GM12878 (cell line): ENCODE measurements at places on chromosomes 6 and 20.

GRCh38 chr20:3071610-3072529, at the start of gene OXT:
TSS of gene OXT (plus strand) at chr20:3071620. CDS start at chr20:3071656, 36 bp downstream.
- no peak for DNase-seq

GRCh38 chr6:155389130-155389529, 66.5 kb downstream of the NOX3 start:
- no peak for DNase-seq

- DNase-seq, result no peak
Observed at GRCh38 chr6:89311853-89312531, 3.1 kb downstream of the GABRR2 start.

DNA sequence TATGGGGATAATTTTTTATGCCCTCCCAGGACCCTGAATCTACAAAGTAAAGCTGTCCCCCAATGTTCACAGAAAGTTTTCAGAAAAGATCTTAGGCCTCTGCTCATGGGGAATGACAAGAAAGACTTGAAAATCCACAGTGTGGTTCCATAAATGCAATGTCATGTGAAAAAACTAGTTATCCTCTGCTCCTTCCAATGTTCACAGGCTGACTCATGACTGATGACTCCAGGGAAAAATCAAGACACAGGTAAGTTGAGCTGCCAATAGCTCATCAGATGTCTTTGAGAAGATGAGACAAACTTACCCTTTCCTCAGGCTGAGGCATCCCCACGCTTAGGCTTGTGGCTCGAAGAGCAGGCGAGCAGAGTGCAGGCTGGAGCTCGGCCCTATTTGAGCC, 14.8 kb upstream of the BCLAF1 start:
- no peak for DNase-seq

- DNase-seq, result no peak
Observed at GRCh38 chr6:4563156-4563555, 213.0 kb upstream of the CDYL start.

- peak; percentile 95 for DNase-seq
Observed at GRCh38 chr6:13614926-13615791, at the start of gene NOL7. TSS of gene NOL7 (plus strand) at chr6:13615335. CDS start at chr6:13615359, 24 bp downstream.

DNA sequence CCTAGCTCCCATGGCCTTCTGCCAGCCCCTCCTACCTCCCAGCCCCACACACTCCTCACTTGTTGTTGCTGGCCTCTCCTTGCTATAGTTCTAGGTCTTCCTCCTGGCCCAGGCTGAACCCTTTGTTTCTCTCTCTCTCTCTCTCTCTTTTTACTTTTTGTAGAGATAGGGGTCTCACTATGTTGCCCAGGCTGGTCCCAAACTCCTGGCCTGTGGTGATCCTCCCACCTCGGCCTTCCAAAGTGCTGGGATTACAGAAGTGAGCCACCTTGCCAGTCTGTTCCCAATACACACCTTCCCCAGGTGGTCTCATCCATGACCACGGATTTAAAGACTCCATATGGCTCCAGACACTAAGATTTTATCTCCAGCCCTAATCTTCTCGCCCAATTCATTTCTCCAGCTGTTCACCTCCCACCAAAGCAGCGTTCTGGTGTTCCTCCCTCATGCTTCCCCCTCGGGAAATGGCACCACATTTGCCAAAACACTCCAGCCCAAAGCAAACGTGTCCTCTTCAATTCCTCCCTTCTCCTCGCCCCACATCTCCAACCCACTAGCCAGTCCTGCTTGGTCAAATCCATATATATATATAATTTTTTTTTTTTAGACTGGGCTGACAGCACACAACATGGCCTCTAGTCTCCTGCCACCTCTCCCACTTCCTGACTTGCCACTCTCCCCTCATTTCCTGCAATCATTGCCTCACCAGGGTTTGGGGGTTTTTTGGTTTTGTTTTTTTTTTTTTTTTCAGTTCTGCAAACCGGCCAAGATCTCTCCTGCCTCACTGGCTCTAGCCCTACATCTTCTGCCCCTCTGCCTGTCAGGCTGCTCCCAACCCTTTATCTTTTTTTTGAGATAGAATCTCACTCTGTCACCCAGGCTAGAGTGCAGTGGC, 104.4 kb downstream of the NCR2 start:
- DNase-seq, result peak; percentile 67

GRCh38 chr6:122400462-122401089, 1.1 kb downstream of the HSF2 start:
- no peak for DNase-seq

DNA sequence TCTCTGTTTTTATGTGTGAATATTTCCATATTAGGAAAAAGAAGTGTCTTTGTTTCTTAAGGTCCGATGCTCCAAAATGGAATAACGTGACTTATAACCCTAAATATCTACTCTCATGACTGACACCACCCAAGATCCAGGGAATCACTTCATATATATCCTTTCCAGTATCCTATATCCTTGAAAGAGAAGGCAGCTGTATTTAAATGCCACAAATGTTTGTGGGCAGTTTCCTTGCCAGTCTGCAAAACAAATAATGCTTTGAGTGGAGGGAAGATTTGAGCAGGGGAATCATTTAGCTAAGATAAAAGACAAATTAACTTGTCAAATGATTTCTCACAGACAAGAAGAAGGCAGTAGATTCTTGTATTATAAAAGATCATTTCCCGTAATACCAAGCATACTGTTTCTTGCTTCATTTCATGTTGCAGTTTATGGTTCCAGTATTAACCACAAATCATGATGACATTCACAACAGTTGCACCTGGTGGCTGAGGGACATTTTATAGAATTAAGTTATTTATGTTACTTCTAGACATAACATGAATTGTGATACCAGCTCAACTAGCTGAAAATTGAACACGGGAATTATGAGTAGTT, 30.0 kb upstream of the FABP7 start:
- no peak for DNase-seq

- no peak for DNase-seq
Observed at GRCh38 chr20:60003776-60004175, 45.6 kb downstream of the CDH26 start.

DNA sequence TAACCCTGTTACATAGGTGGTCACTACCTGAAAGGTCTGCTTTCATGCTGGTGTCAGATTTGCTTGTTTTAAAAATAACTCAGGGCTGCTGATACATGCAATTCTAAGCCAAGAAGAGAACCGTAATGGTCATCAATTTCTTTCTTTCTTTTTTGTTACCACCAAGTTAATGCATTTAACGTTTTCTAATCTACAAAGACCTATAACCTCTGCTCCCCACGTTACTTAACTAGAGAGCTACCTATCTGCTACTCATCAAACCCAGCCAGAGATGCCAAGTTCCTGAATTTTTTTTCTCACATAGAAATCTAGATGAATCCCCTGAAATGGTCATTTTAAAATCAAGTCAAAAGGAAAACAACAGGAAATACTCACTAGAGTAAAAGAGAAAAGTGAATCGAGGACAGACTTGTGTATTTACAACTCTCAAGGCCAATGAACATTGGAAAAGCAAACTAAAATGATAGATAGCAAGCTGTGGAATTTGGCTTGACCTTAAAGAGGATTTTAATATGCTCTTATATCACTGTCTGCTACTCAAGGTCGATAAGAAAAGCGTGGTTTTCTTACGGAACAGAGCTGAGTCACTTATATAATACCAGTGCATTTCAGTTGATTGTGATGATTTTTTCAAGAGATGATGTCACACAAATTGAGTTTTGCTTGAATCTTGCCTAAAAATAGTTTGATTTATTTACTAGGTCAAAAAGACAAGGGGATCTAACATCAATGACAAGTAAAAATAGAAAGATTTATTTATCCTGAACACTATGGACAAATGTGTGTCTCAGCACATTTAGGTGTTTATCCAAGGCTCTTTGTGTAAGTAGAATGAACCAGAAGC, 67.9 kb downstream of the SGK1 start:
- no peak for DNase-seq

DNA sequence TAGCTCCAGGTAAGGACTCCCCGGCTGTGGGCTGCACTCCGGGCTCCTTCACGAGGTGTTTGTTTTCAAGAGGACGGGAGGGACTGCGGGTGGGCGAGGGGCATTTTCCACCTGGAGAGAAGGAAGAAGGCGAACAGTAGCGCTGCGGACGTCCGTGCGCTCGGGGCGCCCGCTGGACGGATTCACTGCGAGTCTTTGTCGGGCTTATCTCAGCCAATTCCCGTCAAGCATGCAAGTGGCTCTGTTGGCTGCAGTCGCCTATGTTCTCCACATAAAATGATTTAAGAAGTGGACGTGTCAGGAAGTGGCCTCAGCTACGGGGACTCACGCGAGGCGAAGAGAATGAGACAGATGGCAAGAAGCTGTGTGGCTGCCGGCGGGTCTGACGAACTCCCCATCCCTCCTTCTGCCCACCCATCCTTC, 332 bp downstream of the GRIK2 start:
- no peak for DNase-seq

DNA sequence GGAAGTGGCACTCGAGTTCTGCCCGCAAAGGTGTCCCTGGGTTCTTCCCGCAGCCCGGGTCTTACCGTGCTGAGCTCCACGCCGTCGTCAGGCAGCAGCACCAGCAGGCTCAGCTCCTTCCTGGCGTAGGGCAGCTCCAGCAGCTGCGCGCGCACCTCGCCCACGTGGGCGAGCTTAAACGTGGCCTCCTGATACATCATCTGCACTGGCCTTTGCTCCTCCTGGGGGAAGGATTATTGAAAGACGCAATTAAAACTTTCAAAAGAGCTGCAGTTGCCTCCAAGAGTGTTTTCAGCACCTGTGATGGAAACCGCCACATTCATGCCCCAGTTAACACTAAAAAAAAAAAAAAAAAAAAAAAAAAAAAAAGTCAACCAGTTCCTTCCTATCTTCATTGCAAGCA, 11.3 kb downstream of the SERPINB9 start:
- DNase-seq, result peak; percentile 89

GRCh38 chr20:34744847-34745246, 40.7 kb downstream of the TP53INP2 start:
- no peak for DNase-seq

- no peak for DNase-seq
Observed at GRCh38 chr6:109344226-109344625, 38.0 kb downstream of the CD164 start.

DNA sequence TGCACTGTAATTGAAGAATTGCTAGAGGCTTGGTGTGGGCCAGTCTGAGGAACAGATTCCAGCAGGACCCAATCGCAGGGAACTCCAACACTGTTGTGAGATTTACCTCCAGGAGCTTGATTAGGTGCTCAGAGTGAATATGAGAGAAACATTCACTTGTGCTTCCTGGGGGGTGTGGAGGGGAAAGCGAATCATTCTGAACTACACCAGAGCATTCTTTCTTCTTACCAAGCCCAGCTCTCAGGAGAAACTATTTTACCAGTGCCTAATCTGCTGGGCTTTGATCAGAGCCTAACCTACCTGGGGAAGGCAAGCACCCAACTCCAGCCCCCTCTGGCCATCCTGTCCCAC, 7.4 kb upstream of the SIRPB1 start:
- no peak for DNase-seq

- DNase-seq, result no peak
Observed at GRCh38 chr6:158538741-158539140, 21.1 kb upstream of the TMEM181 start.

GRCh38 chr6:1591926-1592325, 17.8 kb upstream of the FOXC1 start:
- no peak for DNase-seq

DNA sequence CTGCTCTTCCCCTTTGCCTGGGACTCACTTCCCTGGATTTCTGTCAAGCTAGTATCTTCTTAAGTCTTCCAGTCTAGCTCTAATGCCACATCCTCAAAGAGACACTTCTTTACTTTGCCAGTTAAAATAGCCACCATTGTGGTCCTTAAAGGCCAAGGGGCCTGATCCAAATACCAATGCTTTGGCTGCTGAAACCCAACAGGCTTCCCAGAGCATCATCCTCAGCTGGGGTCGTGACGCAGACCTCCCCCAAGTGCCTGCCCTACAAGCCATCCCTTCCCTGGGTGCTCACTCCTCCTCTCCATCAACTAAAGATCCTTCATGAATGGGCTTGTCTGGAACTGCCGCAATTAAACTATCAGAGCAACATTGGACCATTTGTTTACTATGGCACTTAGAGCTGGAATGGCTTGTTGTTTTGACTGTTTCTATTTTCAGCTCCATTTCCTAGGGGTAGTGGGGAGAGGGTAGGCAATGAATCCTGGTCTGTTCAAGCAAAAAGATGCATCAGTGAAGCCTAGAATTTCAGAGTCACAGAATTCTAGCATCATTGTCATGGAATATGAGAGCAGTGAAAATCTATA, 79.6 kb upstream of the SIRPA start:
- no peak for DNase-seq

GRCh38 chr6:139549561-139550070, 175.2 kb upstream of the CITED2 start:
- no peak for DNase-seq

GRCh38 chr6:18279422-18279821, 15.1 kb upstream of the DEK start:
- no peak for DNase-seq

DNA sequence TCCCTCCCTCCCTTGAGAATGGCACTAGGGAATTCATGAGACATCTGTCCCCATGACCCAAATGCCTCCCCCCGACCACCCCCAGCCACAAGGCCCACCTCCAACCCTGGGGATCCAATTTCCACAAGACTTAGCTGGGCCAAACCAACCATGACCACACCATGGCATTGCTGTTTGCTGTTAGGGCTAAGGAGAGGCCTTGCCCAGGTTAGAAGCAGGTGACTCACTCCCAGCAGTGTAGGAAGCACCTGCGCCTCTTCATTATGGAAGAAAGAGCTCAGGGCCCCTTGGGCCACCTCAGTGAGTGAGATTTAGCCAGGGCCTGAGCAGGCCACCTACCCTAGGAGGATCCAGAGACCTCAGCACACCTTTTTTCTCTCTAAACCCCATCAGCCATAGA, 337.9 kb downstream of the TAF4 start:
- DNase-seq, result no peak

GRCh38 chr6:3366596-3367413, 90.0 kb downstream of the SLC22A23 start:
- DNase-seq, result no peak

DNA sequence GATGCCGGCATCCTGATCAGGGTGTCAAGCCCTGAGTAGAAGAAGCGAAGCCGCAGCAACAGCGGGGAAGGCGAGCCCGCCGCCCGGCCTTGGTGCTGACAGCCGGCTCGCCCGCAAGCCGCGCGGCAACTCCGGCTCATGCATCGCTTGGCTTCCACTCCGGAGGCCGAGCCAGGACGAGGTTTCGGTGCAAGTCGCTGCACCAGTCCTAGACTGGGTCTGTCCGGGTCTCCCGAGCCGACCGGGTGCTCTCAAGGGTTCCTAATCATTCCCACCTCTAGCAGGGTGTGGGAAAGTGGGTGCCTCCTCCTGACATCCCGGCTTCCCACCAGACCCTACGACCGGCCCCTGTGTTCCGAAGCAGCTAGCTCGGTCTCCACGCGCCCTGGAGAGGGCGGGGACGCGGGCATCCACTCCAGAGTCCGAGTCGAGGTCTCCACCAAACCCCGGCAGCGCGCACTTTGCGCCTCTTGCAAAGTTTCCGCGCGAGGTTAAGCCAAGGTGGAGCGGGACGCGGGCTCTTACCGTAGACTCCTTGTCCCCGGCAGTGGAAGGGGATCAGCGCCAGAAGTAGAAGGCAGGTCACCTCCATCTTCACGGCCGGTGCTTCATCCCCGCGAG, 1.4 kb downstream of the MDGA1 start:
- no peak for DNase-seq
